ENCODE measurements at places on chromosomes 3 and 15.
A peak's percentile ranks its signal among the peaks of the same experiment; 100 is the strongest.

DNA sequence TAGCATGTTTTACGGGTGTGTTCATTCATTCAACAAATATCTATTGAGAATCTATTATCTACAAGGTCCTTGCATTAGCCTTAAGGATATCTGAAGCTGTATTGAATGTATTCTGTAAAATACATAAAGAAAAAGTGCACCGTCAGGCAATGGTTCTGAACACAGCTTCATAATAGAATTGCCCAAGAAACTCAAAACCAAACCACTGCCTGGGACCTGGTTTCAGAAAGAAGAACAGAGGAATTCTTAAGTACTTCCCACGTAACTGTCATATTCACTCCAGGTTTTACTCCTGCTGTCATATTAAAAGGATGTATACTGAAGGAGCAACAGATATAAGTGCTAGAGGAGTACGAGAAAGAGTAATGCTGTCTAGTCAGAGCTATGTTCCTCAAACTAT is 115.9 kb downstream of the FGF12 start:
- no peak for DNase-seq

DNA sequence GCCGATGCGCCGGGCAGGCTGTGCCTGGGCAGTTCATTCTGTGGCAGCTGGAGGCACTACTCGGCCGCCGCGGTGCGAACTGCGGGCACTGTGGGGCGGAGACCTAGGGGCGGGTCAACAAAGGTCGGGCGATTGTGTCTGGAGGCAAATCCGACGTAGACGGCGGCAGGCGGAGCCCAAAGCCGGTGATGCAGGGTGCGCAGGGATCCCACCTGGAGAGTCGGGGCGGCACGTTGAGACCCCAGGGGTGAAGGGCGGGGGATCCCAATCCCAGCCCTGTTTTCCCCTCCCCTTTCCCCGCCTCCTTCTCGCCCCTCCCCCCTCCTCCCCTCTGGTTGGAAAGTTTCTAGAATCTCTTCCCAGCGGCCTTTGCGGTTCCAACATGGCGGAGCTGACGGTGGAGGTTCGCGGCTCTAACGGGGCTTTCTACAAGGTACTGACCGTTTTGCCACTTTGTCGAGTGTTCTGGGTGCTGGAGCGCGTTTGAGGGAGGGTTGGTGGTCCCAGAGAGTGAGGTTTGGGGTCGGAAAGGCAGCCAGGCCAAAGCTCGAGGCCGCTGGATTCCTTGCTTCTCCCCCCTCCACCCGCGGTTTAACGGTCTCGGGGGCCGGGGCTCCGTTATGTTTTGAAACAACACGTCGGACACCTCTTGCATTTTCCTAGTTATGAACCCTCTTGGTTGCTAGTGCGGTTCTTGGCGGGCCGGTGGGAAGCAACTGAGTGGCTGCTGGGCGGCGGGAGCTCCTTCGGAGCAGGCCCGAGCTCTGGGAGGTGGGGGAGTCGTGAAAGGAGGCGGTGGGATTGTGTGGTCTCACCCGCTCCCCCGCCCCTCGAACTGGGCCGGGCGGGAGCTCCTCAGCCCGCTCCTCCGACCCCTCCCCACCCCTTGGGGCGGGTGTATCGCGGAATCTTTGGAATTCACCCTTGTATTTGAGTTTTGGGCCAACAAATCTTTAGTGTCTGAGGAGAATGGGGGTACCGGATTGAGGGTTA is at the start of gene FXR1:
Gene FXR1, plus strand, starts transcription at position 367 of the 993 bp plus-strand sequence. Its CDS starts 16 bp downstream, at position 383.
- peak; percentile 95 for DNase-seq

DNA sequence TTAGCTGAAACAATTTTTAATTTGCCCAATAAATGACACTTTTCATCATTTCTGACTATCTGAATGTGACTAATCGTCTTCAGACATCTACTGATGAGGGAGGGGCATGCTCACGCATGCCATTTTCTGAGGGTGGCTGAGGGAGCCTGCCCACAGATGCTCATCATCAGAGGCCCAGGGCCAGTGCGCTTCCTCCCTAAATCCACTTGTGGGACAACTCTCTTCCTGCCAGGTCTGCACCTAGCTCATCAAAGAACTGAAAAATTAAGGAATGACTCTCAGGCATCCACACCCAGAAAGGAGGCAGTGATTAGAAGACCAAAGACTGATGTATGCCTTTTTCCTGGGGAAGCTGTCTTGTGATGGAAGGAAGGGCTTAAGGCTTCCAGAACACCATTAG is 22.8 kb downstream of the RTP3 start:
- no peak for DNase-seq

- no peak for DNase-seq
Observed at GRCh38 chr3:7692866-7693265, 808.8 kb upstream of the LMCD1 start.

GRCh38 chr3:42699511-42699971 is 3.1 kb downstream of the HHATL start:
- no peak for DNase-seq

GRCh38 chr3:72182206-72182605 is 397.3 kb upstream of the PROK2 start:
- no peak for DNase-seq

DNA sequence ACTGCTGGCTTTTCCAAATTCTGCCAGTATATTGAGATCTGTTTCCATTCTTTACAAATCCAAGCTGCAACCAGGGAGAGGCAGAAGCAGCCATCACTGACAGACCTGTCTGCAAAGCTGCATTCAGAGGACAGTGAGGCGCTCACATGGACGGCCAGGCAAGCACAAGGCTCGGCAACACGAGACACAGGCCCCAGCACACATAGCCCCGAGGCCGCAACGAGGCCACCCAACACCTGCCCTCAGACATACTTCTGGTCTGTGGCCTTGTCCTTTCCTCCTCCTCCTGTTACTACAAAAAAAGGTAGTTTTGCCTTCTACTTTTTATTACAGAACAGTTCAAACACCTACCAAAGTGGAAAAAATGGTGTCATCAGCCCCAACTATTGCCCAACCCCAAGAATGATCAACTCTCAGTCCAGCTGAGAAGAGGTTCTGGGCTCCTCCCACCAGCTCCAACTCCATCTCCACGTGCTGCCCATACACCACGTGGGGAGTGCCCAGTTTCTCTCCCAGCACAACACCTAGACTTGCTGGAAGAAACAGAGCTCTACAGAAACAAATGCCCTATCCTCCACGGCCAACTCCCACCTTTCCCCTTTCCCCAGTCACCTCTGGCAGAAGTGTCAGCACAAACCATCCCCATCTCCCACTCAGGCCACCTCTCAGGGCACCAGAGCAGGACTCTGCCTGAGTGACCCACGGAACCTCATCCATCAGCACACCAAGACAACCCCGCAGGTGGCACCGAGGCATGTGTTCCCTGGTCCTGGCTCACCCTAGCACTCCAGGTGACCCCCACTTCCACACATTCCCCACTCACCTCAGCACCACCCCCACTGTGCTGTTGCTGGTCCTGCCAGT is 7.4 kb downstream of the ZXDC start:
- no peak for DNase-seq

DNA sequence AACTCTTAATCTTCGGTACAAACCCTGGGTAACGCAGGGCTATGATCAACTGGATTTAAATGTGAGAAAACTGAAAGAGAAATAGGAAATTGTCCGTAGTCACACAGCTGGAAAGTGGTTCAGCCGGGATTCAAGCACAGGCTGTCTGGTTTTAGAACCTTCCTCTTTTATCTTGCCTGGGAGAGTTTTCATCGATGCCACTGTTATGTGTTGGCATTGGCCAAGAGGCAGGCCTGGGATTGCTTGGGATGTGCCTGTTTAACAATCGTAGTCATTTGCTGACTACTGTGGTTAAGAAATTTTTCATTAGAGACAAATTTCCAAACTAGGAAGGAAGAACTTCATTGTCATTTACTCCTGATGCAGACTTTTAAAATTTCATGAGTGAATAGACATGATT is 4.3 kb downstream of the MCTP2 start:
- DNase-seq = no peak

DNA sequence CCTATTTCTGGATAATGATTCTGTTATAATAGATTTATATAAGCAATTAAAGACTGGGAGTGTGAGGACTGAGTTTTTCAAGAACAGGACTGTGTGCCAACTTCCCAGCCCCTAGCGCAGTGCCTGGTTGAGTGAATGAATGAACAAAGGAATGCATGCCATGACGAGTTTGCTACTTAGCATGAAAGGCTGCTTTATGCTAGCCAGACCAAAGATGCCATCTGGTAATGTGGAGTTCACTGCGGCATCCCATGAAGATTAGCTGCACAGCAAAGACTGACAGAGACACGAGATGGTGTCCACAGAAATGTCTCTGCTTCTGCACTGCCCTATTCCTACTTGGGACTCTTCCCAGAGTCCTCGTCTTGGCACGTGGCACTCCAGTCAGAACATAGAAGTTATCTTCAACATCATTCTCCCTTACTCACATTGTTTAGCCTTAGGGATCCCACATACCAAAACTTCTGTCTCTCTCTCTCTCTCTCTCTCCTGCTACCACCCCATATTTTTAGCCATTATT is 283.9 kb upstream of the CTNNB1 start:
- no peak for DNase-seq

DNA sequence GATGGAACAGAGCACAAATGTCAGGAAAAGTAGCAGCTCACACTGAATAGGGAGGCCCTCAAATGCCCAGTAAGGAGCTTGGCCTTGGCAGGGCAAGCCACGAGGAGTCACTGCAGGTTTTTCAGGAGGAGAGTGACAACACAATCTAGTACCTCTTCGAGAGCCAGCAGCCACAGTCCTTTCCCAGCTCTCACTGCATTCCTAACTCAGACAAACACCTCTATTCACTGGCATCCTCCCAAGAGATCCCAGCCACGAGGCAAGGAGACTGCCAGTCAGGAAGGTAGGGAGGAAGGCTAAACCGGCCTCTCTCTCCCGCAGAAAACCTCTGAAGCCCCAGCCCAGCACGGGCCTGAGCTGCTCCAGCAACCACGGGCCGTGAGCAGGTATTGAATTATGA is 146.0 kb upstream of the SMAD3 start:
- no peak for DNase-seq

GRCh38 chr3:75176937-75177336 is 487.2 kb upstream of the FRG2C start:
- DNase-seq = no peak

DNA sequence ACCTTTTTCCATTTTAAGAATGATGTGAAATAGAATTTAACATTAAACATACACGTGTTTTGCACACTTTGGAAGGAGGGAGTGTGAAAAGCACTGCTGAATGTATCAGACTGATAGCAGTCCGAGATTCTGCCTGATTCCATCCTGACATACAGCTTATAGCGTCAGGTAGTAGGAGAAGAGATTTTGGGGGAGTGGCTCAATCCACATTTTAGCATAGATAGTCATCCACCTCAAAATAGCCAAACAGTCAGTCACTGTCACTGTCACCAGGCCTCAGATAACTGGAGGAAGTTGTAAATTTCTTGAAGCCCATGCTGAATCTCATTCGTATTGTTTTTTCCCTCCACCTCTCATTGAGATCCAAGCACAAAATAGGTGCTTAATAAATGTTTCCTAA is 35.4 kb upstream of the ARHGEF26 start:
- DNase-seq = no peak

DNA sequence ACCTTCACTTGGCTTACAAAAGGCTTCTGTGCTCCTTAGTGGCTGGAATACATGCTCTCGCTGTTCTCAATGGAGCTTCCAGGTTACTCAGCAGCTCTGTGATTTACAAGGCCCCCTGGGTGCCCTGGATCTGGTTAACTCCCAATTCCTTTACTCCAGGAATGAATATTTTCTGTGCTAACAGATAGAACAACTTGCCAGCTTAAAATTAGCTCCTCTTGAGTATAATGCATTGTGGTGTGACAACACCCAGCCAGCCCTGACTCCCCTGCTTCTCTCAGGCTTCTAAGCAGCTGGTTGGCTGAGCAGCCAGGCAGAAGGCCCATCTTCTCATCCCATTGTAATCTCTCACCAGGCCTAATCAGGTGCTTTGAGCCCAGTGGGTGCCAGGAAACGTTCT is 246.4 kb downstream of the ALCAM start:
- DNase-seq = no peak

DNA sequence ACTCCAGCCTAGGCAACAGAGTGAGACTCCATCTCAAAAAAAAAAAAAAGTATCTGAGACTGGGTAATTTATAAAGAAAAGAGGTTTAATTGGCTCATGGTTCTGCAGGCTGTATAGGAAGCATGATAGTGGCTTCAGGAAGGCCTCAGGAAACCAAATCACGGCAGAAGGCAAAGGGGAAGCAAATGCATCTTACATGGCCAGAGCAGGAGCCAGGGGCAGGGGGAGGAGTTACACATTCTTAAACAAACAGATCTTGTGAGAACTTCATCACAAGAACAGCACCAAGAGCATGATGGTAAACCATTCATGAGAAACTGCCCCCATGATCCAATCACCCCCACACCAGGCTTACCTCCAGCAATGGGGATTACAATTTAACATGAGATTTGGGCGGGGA is 37.2 kb downstream of the ACAP2 start:
- DNase-seq = no peak
